Activated CD4-positive, alpha-beta memory T cell treated with anti-CD3 and anti-CD28 coated beads, Interleukin-2, amount 10 ng/mL, durations not matched to agents 7 days and 5 days (primary cell): ENCODE measurements at places on chromosomes 1 and 21.

- no peak for DNase-seq
Measured at GRCh38 chr1:22544606-22545005, 18.7 kb upstream of the EPHA8 start.

DNA sequence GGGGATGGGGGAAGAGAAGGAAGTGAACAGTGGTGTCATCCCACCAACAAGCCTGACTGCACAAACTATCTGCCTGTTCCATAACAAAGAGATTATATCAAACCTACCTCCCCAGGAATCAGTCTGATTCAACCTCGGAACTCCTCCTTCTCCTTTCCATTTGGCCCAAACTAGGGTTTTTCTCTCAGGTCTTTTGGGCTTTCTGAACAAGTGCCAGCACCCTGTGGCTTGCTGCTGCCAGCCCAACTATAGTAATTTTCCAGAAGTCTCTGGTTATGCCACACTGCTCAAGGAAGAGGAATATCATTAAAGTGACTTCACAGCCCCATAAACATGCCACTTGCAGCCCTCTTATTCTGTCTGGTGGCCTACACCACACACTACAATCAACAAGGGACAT lies 70.5 kb downstream of the RGS7 start:
- DNase-seq: no peak

GRCh38 chr1:164930833-164931232 lies 371.8 kb downstream of the PBX1 start:
- DNase-seq: no peak

GRCh38 chr1:47178654-47179016 lies 11.2 kb downstream of the PDZK1IP1 start:
- DNase-seq: peak; percentile 15

DNA sequence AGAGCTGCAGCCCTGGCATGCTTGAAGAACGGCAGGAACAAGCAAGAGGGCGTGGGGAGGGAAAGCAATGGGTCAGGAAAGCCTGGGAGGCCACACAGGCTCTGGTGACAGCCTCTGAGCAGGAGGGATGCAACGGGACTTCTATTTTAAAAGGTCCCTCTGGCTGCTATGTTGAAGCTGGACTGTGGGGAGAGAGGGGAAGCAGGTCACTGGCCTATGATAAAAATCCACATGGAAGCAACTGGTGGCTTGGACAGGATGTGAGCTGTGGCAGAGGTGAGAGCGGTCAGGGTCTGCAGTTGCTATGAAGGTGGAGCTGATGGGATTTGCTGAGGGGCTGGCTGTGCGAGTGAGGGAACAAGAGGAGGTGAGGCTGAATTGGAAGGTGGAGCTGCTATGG lies 11.2 kb downstream of the PADI1 start:
- no peak for DNase-seq

DNA sequence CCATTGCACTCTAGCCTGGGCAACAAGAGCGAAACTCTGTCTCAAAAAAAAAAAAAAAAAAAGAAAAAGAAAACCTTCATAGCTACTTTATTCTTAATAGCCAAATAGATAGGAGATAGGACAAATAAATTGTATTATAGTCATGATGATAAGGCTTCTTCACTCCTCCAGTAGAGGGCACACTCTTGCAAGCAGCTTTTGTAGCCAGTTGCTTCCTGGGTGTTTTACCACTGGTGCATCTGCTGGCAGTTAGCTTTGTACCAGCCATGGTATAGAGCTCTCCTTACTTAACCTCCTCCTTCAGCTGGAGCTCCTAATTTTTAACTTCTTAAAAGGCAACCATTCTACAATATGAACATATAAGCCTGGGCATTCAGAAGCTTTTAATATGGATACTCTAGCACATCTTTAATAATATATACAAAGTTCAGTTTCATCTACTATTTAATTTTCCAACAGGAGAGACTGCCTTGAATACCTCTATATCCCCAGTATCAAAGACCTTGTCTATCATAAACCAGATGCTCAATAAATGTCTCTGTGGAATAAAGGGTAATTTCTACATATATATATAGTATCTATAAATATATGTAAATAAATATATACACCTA lies 35.8 kb downstream of the EVI5 start:
- peak; percentile 46 for DNase-seq

DNA sequence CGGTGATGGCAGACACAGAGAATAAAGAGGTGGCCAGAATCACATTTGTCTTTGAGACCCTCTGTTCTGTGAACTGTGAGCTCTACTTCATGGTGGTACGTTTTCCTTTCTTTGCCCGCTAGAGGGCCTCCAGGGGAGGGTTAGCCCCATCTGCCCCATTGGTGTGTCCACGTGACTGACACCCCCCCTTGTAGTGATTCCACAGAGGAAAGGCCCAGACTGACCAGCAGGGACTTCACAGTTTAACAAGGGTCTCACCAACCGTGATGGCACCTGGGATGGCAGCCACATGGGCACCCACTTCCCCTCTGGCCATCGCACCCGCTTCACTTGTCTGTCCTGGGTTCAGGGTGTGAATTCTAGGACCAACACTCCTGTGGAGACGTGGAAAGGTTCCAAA lies 22.3 kb upstream of the SARS1 start:
- no peak for DNase-seq

GRCh38 chr1:180773210-180773865 lies 139.4 kb upstream of the KIAA1614 start:
- no peak for DNase-seq

DNA sequence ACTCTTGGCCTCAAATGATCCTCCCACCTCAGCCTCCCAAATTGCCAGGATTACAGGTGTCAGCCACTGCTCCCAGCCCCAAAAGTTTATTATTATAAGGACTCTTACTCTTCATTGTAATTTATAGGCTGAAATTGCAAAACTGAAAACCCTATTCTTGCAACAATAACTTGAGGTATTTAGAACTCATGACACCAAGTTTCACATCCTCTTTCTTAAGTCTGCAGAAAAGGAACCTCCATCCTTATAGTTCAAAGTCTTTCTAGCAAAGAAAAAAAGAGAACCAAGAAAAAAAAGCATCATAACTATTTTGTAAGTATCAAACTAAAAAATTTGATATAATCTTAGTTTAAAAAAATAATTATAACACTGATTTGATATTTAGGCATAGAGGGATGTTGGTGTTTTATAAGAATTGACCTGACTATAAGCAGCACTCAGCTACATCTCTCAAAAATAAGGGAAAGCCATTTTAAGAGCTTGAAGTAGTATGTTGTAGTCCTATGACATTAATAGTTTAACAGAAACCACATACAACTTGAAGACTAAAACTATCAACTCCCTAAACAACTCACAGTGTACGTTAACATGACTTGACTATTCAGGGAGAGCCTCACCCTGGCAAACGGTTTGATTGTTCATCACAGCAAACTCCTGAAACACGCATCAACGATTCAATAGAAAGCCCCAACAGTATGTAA lies 122.4 kb downstream of the AKT3 start:
- DNase-seq: no peak

- DNase-seq: no peak
Measured at GRCh38 chr21:44199448-44199847, 41.3 kb downstream of the ICOSLG start.

DNA sequence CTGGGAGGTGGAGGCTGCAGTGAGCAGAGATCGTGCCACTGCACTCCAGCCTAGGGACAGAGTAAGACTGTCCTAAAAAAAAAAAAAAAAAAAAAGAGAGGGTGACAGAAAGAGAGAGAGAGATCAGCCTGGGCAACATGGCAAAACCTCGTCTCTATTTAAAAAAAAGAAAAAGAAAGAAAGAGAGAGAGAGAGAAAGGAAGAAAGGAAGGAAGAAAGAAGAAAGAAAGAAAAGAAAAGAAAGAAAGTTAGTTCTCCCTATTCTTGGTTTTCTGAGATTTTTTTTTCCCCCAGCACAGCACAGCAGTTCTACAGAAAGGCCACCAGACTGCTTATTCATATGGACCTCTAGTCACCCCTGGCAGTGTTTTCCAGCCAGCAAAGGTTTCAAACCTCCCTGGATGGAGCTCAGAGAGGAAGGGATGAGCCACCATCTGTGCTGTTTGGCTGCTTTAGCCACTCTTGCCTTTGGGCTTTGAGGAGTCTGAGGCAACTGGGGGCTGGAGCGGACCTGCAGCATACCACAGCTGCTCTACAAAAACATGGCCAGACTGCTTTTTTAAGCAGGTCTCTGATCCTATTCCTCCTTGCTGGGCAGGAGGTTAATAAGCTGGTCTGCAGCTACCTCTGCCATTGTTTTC lies 10.6 kb downstream of the S100A6 start:
- DNase-seq: no peak

GRCh38 chr1:228794810-228795209 lies 59.5 kb downstream of the RHOU start:
- no peak for DNase-seq

DNA sequence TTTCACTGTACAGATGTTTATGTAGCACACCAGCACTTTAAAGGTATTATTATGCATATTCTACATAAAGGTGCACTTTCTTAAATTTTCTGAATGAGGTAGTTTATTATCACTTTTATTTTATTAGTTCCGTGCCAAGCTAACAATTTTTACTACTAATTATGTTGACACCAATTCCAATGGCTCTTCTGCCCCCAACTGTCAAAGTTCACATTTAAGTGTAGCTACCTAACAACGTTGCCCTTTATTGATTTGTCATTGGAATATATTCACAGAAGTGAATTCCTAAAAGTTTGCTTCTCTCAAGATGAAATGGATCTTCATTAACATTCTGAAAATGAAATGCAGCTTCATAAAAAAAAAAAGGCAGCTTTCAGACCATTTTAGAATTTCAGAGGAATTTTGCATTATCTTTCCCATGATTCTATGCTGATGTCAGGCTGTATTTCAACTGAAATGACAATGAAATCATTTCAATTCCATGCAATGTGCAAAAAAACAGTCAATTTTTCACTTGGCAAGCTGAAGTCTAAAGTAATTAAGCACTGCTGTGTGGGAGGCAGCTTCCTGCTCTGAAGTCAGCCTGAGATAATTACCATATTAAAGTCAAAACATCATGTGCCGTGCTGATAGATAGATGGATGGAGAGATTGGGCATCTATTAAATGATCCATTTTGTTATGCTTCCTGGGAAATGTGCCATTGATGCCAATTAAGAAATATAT lies 229.2 kb downstream of the TTLL7 start:
- no peak for DNase-seq

DNA sequence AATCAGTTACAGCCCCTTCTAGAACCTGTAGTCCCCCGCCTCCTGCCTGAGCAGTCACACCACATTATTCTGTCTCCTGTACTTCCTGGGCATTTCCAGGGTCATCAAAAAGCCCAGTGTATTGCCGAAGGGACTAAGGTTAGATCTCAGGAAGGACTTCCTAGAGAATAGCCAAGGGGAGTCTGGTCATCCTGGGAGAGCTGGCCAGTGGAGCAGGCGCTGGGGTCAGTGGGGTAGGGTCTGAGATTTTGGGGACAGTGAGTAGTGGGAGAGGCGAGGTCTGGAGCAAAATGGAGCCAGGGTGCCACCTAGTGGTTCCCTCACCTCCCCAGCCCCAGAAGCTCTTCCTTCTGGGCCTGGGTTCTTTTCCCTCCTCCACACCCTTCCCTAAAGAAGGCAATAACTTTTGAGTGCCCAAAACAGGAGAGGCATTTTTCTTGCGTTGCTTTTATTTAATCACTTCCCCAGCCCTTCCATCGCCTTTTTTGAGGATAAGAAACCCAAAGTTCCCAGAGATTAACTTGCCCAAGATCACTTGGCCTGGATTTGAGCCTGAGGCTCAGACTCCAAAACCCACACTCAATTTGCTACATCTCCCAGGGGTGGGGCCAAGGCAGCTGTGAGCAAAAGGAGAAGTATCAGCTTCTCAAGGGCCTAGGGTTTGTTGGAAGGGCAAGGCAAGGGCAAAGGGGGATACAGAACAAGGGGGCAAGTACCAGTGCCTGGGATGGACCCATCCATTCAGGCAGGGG lies 7.3 kb upstream of the PMVK start:
- peak; percentile 53 for DNase-seq

DNA sequence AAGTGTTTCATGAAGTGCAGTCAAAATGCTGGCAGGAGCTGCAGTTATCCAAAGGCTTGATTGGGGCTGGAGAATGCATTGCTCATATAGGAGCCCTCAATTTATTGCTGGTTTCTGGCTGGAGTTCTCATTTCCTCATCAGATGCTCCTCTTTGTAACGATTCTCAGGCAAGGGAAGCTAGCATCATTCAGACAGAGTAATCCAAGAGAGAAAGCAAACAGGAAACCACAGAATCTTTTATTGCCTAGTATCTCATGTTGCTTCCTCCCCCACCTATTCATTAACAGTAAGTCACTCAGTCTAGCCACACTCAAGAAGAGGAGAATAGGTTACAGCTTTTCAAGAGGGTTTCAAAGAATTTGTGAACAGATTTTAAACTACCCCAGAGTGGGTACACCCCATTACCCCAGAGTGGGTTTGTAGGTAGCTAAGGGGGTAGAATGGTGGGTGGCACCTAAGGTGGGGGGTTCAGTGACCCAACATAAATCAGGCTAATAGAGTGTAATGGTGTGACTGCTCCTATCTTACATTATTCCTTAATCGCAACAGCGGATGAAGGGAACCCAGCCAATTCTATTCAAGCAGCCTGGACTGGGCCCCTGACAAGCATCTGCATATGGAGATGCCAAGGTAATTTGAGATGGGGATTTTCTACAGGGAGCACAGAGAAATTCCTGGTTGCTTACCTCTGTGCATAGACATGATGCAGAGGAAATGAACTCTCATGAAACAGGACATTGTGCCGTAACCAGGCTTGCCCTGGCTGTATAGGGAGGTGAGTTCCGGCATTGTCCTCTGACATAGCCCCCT lies 67.1 kb downstream of the KCNJ15 start:
- DNase-seq: no peak

- DNase-seq: no peak
Measured at GRCh38 chr1:11984121-11984520, 3.9 kb downstream of the MFN2 start.

- DNase-seq: no peak
Measured at GRCh38 chr1:216346526-216346925, 76.7 kb downstream of the USH2A start.

DNA sequence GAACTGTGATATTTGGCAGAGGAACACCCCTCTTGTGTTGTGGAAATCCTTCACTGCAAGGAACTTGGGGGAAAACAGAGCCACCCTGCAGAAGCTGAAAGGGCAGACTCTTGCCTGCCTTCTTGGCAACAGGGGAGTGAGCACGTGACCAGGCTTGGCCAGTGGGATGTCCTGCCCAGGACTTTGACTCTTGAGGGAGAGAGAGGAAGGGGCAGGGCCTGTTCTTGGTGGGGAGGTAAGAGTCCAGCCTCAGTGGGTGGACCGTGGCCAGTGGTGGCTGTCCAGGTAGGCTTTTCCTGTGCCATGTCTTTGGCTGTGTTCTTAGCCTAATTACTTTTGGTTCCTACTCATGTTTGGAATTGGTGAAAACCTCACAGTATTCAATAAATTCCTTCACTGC lies 8.6 kb upstream of the AK2 start:
- no peak for DNase-seq

DNA sequence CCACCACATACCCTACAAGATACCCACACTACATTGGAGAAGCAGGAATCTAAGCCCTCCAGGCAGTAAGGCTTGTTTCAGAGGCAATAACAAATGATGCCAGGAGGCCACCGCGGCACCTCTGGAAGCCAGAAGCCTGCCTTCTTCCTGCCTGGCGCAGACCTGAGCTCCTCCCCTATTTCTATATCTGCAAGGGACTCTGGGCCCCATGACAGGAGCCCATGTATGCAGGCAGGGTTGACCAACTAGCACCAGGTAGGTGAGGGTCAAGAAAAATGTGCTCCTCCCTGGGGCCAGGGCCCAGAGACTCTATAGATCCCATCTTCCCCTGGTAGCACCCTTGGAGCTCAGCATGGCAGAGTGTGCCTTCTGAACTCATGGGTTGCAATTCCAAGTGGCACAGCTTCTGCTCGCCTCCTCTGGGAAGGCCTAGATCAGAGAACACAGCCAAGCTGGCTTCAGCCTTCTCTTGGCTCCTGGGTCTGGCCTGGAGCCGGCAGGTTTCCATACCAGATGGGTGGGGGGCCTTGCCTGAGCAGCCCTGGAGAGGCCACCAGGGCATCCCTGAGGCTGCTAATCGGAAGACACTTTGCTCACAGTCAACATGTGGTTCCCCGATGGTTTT lies 85.1 kb downstream of the STUM start:
- DNase-seq: no peak
